Hepatic stellate cell (primary cell): ENCODE measurements at places on chromosomes 6 and 20.
A peak's percentile ranks its signal among the peaks of the same experiment; 100 is the strongest.

GRCh38 chr20:48283470-48284110 lies 498.3 kb upstream of the SULF2 start:
- peak; percentile 85 for DNase-seq

GRCh38 chr6:4856785-4857184 lies 80.6 kb downstream of the CDYL start:
- DNase-seq: no peak

DNA sequence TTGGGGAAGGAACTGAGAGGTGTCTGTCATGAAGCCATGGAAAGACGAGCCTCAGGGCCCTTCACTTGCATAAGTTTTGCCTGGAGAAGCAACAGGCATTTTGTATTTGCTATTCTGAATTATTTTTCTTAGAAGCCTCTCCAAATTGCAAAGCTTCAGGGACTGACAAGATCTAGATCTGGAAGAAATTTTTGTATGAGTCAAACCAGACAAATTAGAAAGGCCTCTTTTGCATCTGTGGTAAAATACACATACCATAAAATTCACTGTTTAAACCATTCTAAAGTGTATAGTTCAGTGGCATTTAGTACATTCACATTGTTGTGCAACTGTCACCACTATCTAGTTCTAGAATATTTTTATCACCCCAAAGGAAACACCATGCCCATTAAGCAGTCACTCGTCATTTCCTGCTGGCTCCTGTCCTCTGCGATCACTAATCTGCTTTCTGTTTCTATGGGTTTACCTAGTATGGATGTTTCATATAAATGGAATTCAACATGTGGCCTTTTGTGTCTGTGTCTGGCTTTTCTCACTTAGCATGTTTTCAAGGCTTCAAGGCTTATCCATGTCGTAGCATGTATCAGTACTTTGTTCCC lies 269.1 kb downstream of the PHF3 start:
- DNase-seq: peak; percentile 47

DNA sequence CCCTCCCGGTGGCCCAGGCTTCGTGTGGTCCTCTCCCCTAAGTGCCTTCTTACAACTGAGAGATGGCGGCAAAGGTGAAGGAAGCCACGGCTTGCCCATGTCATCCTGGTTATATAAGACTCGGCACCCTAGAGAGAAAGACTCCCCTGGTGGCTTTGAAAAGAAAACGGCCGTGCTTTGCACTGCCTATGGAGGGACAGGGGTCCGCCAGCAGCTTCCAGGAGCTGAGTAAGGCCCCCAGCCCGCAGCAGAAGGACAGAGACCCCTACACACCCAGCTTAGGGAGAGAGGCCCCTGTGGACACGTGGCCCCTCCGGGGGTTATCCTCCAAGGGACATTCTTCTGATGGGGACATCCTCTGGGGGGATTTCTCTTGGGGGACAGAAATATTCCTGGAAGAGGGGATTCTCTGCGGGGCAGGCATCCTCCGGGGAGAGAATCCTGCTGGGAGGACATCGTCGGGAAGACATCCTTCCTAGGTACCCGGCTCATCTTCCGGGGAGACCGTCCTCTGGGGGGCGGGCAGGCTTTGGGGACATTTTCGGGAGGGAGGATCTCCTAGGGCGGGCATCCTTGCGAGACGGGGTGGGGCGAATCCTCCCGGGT lies 511 bp upstream of the OGFR start:
- no peak for DNase-seq

DNA sequence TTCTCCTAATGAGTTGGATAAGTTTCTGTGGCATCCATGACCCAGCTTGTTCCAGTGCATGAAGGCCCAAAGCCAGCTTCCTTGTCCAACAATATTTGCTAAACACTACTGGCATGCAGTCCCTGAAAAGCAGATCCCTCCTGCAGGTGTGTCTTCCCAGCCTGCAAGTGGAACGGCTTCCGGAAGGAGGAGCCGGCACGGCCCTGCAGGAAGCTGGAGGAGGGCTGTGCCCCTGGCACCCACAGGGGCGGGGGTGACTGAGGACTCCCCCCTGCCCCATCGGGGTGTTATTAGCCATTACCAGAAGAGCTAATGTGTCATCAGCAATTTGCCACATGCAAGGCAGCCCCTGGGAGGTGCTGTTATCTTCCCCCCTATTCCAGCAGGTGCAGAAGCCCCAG lies 27.4 kb downstream of the NPEPL1 start:
- DNase-seq: peak; percentile 6

- DNase-seq: no peak
Observed at GRCh38 chr6:47187893-47188587, 121.7 kb downstream of the TNFRSF21 start.

DNA sequence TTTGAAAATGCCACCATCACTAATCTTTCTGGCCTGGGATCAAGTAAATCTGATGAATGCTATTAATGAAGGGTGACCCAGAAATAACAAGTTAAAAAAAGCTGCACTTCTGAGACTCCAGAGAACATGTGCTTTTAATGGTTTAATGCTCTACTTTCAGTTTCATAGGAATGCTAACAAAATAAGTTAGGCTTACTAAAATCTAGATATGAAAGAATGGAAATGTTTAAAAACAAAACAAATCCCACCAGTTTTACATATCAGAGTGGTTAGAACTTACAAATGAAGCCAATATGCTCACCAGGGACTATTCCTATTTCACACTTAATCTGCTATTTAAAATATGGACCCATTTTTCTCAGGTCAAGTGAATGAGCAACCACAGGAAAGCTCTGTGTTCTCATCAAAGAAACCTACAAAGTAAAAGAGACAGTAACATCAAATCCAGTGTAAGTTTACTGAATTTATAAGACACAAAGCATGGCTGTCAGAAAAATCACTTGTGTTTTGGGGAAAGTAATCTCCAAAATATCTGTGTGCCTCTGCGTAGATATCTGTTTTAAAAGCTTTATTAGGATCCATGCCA lies 40.3 kb downstream of the FYN start:
- no peak for DNase-seq

- no peak for DNase-seq
Observed at GRCh38 chr20:31861135-31861384, 9.3 kb downstream of the DUSP15 start.

- DNase-seq: peak; percentile 7
Observed at GRCh38 chr6:142478117-142478516, 176.3 kb downstream of the ADGRG6 start.

GRCh38 chr6:104943781-104944180 lies 13.1 kb upstream of the LIN28B start:
- no peak for DNase-seq

DNA sequence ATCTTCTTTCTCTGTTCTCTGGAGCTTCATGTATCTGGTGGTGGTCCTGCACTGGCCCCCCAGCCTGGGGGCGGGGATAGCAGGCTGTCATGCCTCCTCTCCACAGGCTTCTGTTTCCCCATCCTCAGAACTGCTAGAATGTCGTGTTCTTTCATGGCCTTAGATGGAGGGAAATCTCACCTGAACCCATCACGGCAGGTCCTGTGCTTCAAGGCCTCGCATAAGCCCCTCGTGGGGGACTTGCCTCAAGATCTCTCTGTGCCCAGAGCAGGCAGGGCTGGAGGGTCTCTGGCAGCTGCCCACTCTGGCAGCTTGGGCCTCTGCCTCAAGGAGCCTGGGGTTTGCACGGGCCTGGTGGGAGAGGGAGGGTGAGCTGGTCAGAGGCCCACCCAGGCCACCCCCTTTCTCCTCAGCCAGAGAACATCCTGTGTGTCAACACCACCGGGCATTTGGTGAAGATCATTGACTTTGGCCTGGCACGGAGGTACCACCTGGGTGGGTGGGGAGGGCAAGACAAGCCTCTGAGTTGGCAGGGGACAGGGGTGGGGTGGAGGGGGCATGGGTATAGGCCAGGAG lies 11.3 kb downstream of the MYLK2 start:
- no peak for DNase-seq

GRCh38 chr6:21404577-21404976 lies 189.0 kb upstream of the SOX4 start:
- no peak for DNase-seq

- no peak for DNase-seq
Observed at GRCh38 chr6:38957426-38957825, 91.2 kb upstream of the GLP1R start.

DNA sequence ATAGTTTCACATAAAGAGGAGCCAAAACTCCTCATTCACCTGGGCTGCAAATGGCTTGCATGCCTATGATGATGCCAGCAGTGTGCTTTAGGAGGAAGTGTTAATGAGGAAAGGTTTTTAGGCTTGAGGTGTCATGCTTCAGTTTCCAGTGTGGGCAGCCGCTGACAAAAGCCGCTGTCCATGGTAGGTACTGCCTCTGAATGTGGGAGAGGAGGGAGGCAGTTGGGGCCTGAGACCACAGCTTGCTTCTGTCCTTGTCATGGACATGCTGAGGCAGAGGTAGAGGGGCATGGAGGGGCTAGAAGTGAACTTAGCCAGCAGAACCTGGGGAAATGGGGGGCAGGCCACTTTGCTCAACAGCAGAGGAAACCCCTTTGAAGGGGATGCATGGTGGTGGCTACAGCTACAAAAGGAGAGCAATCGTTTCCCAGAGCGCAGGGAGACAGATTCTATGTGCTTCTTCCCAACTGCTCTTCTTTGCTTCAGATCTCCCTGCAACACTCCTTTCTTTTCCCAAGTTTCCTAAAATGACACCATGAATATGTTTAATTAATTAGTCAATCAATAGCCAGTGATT lies 372.1 kb upstream of the CNR1 start:
- DNase-seq: no peak

- no peak for DNase-seq
Observed at GRCh38 chr6:149302723-149303122, 14.8 kb upstream of the TAB2 start.

- DNase-seq: no peak
Observed at GRCh38 chr20:49630396-49630951, 62.5 kb upstream of the PTGIS start.

- no peak for DNase-seq
Observed at GRCh38 chr6:109521080-109521479, 38.1 kb upstream of the ZBTB24 start.

GRCh38 chr6:43790031-43790430 lies 20.0 kb downstream of the VEGFA start:
- DNase-seq: no peak

GRCh38 chr6:159913862-159914564 lies 23.2 kb downstream of the MAS1 start:
- DNase-seq: no peak

GRCh38 chr6:3142536-3142935 lies 14.8 kb downstream of the TUBB2A start:
- DNase-seq: no peak

GRCh38 chr20:40991181-40991889 lies 37.3 kb upstream of the TOP1 start:
- no peak for DNase-seq

DNA sequence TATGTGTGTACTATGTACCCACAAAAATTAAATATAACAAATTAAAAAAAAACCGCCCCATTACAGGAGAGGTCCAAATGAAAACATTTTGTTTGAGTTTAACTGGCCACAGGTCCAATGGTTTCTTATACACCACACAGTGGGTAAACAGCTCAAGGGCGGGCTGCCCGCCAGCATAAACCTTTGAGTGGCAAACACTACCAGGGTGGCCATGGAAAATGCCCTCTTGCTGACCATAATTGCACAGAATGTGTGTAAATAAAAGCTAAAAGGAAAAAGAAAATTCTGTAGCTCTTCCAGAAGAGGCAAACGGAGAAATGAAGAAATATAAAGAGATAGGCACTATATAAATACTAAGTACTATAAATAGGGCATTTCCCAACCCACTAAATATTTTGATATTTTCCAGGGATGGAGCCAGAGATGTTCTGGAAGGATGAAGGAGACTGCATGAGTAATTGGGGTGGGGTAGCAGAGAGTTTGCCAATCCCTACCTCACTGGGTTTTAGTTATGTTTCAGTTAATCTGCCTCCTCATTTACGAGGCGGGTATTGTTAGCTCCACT lies 1.1 kb upstream of the CDC5L start:
- DNase-seq: peak; percentile 40

- no peak for DNase-seq
Observed at GRCh38 chr6:29593199-29593855, 8.4 kb downstream of the OR2H2 start.

DNA sequence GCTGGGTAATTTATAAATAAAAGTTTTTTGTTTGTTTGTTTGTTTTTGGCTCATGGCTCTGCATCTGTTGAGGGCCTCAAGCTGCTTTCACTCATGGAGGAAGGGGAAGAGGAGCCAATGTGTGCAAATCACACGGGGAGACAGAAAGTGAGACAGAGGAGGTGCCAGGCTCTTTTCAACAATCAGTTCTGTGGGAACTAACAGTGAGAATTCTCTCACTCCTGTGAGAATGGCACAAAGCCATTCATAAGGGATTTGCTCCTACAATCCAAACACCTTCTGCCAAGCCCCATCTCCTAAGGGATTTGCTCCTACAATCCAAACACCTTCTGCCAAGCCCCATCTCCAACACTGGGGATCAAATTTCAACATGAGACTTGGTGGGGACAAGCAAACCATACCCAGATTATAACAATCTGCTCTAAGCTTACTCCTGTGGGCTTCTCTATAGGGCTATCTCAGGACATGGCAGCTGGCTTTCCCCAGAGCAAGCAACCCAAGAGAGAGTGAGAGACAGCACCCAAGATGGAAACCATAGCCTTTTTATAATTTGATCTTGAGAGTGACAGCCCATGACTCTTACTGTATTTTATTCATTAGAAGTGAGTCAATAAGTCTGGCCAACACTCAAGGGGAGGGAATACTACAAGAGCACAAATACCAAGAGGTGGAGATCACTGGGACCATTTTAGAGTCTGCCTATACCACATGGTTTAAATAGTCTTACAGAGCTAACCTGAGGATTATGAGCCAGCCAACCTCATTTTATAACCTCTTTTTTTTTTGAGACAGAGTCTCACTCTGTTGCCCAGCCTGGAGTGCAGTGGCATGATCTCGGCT lies 22.8 kb upstream of the LRRC1 start:
- DNase-seq: peak; percentile 42

GRCh38 chr20:10719740-10720385 lies 46.1 kb upstream of the JAG1 start:
- no peak for DNase-seq

GRCh38 chr20:54127855-54128574 lies 45.8 kb downstream of the CYP24A1 start:
- no peak for DNase-seq

DNA sequence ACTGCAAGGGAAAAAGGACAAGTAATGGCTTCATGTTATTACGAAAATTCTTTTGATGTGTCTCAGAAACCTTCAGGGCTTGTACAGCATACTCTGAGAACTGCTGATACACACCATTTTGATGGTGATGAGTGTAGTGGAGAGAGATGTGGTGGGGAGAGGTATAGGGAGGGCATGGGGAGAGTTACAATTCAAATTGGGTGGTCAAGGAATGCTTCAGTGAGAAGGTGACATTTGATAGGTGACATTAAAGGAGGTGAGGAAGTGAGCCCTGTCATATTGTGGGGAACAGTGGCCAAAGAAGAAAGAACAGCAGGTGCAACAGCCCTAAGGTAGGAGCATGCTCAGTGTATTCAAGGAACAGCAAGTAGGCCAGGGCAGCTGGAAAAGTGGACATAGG lies 318.9 kb downstream of the CLIC5 start:
- DNase-seq: no peak

GRCh38 chr6:106170030-106170791 lies 84.1 kb downstream of the PRDM1 start:
- no peak for DNase-seq

- no peak for DNase-seq
Observed at GRCh38 chr6:43978473-43979346, 148.5 kb downstream of the MRPL14 start.
